PC-3 (cell line): ENCODE measurements at places on chromosomes 2 and 18. TPM values are rescaled to one million over a fixed set of nuclear protein-coding genes. Genes with fewer than 3 reads are reported as not detected.

Gene SERPINB12
- not detected in 2 replicates for total RNA-seq

Gene UGT1A4
- not detected in 2 replicates for total RNA-seq

Gene TNFAIP6
- total RNA-seq, result not detected in 2 replicates

Gene RPL37A
- total RNA-seq, result 1,848 and 2,472 TPM in 2 replicates

Gene PLB1
- 0.40 and 1.3 TPM in 2 replicates for total RNA-seq

Gene CHRND
- not detected in 2 replicates for total RNA-seq

Gene WNT10A
- 0.40 and 3.3 TPM in 2 replicates for total RNA-seq

Gene INHBB
- 223 and 269 TPM in 2 replicates for total RNA-seq

Gene CYBRD1
- 0.87 and 1.7 TPM in 2 replicates for total RNA-seq

Gene LYG2
- not detected in 2 replicates for total RNA-seq

Gene AKAIN1
- not detected in 2 replicates for total RNA-seq

Gene PMAIP1
- 39.2 and 41.5 TPM in 2 replicates for total RNA-seq

Gene IL18R1
- 1.2 and 3.6 TPM in 2 replicates for total RNA-seq
